ENCODE measurements at places on chromosomes 11 and 22.
A peak's percentile ranks its signal among the peaks of the same experiment; 100 is the strongest.

DNA sequence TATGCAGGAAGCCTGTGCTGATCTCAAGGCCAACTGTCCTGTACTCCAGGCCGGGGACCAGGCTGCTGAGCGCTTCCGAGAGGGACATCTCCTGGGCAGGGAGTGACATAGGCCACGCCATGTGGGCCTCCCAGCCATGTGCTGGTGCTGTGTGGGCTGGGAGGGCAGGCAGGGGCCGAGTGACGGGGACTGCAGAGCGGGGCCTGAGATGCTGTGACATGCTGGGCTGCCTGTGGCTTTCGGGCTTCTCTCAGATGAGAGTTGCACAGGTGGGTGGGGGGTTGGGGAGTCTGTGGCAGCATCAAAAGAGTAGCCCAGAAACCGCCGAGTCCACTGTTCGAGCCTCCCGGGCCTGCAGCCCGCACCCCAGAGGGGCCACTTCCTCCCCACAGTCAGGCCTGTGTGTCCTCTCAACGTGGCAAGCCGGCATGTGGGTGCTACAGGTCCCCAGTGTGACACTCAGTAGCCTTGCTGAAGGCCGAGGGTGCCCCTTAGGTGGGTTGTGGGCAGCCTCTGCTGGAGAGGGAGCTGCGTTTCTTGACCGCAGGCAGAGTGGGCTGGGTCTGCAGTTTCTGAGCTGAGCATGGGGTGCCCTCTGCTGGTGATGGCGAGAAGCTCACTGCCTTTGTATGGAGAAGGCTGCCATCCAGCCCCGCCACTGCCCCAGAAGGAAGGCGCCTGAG lies 101.2 kb downstream of the BCR start:
- DNase-seq, result peak; percentile 55

DNA sequence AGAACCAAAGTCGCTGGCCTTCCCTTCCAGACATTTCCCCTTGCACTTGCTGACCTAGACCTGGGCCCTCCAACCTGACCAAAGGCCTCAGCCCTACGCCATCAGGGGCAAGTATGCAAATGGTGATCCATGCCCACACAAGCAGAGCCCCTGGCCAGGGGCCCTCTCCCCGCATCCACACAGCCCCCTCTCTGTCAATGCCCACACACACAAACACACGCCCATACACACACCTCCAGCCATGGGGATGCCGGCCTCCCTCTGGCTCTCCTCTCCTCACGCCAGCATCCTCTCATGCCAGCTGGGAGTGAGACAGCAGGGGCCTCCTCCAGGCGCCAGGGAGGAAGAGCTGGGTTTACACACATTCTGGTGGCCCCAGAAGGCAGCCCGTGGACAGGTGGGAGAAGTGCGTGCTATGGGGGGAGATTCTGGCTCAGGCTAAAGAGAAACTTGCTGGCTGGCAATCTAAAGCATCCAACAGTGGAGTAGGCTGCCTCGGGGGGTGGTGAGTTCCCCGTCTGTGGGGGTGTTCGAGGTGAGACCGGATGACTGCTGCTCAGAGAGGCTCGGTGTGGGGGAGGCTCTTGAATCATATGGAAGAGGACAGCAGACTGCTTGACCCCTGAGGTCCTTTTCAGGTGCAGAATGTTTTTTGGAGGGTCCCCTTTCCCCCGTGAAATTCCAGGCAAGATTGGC lies 4.8 kb downstream of the NRXN2 start:
- no peak for DNase-seq

DNA sequence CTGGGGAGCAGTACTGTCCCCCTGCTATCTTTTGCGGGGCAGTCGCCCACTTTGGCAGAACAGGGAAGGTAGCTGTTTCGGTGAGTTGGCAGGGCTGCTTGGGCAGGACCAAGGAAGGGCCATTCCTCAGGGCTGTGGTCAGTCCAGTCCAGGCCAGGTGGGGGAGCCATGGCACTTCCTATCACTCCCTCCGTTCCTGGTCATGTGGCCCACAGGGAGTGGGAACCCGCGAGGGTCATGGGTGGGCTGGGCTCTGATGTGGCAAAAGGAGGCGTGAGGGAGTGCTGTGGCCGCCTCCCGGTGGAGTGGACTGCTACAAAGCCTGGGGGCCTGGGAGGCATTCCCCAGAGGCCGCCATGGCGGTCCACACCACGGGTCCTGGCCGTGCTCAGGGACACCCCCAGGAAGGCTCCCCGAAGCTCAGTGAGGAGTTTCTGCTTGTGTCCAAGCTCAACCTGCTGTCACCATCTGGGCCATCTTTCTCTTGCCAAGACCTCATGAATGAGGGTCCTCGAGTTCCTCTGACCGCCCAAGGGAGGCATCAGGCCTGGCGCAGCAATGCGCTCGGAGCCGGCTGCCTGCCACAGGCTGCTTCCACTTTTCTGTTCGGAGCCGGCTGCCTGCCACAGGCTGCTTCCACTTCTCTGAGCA lies 11.9 kb downstream of the CHID1 start:
- DNase-seq, result no peak

GRCh38 chr11:110455718-110456117 lies 26.0 kb downstream of the FDX1 start:
- no peak for DNase-seq

GRCh38 chr11:79493555-79494171 lies 52.8 kb upstream of the TENM4 start:
- DNase-seq, result peak; percentile 18

DNA sequence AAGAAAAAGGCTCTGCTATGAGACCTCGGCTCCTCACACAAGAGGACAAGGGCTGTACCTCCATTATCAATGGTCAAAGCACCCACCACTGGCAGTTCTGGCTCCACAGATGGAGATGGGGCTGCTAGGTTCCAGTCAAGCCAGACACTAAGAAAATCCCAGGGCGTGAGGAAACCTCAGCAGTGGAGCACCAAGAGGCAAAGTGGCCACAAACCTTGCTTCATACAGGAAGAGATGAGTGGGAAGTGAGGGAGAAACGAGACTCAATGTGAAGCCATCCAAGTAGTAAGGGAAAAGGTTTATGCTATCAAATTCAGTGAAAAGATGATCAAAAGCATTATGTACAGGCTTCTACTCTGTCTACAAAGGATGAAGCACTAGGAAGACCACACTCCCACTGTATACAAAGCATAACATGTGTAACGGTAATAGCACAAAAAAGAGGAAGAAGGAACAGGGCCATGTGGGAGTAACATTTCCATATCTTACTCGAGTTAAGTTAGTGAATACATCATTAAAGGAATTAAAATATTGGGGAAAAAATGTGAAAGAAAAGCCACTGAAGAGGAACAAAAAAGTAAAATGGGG lies 27.0 kb downstream of the POLDIP3 start:
- DNase-seq, result peak; percentile 78

DNA sequence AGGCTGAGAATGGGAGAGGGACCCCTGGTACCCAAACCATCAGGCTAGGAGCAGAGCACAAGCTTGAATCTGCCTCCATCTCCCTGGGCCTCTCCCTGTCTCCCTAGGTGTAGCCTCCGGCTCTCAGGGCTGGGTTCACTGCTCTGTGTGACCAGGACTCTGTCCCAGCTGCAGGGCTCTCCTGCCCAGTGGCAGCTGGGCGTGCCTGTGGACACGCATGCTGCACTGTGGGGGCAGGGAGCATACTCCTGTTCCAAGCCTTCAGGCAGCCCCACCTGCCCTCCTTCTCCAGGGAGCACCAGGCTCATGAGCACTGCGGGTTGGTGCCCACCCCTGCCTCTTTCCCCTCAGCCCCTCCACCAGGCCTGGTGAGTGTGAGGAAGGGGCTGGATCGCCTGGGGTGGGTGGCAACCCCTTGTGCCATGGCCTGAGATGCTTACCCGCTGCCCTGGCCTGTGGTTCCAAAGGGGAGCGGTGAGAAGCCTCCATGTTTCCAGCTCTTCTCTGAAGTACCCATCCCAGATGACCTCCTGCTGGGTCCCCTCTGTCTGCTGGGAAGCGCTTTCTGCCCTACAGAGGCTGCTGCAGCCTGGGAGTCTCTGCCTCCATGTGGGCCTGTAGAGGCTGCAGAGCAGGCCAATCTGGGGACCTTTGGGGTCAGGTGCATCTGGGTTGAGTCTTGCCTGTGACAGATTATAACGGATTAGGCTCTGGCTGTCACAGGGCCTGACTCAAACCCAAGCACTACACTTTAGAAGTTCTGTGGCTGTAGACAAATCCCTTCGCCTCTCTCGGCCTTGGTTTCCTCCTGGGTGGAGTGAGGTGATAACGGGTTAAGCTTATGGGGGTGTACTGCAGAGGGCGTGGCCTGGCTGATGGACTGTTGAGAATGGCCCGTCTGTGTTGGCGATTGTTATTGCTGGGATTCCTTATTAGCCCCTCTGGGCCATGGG lies 43.7 kb downstream of the WNT11 start:
- DNase-seq, result no peak

- DNase-seq, result peak; percentile 90
These were observed 7.2 kb downstream of the CRELD2 start for GRCh38 chr22:49925525-49926128.

DNA sequence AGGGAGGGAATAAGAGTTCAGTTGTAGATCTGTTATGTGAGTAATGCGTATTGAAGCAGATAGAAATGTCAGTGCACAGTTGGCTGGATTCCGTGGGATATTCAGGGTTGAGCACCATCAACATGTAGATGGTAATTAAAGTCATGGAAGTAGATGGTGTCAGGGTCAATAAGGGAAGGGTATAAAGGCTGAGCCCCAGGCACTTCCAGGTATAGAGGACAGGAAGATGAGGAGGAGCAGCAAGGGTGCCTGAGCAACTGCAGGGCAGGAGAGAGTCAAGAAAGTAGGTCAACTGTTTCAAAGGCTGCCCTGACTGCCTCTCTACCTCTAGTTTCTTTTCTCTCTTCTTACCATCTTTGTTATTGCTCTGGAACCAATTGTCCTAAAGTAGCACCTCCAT lies 85.9 kb downstream of the MICAL2 start:
- no peak for DNase-seq

DNA sequence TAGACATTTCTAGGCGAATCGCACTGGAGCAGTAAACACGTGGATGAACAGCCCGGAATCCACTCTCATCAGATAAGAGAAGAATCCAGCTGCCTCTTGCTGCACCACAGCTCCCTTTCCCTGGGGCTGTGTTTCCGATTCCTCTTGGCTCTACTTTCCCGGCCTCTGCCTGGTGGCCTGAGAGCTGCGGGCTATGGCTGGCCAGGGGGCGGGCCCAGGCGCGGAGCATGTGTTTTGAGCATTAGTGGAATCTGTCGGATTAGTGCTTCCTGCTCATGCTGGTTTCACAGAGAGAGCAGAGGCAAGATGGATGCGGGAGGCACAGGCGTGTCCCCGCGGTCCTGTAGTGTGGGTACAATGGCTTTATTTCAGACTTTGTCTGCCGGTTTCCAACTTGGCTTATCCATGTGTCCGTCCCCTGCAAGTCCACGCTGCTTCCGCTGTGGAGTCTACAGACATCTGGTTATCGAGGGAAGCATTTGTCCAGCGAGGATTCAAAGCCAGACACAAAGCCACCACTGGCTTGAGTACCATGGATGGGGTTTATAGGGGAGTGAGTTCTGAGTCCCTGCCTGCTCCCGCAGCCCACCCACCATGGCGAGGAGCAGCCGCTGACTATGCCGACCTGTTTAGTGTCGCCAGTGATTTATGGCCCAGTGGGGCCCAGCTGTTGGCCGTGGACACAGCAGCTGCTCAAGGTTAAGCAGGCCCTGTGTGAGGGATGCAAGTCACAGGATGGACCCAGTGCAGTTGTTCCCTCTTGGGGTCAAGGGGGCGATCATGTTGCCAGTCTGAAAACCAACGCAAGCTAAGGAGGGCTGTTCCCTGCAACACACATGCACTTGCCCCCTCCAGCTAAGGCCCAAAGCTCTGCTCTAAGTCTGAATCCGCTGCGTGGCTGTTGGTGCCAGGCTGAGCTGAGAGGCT lies 43.3 kb upstream of the EP300 start:
- no peak for DNase-seq

DNA sequence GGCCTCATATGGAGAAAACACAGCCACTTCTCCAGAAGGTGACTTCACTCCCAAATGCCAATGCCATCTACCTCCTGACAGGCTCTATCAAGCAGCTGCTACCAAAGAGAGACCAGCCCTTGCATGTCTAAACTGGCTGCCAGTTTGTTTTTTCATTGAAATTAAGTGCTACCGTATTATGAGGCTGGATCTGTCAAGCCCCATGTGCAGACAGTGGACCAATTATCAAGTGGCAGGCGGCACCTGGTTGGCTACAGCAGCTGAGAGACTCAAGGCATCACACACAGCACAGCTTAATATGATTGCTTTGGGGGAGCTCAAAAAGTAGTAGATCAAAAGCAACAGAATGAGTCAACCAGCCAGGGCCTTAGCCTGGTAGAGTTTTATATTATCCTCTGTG lies 1293.0 kb upstream of the TENM4 start:
- no peak for DNase-seq

- DNase-seq, result no peak
These were observed 33.1 kb downstream of the TSPAN18 start for GRCh38 chr11:44759743-44760476.

DNA sequence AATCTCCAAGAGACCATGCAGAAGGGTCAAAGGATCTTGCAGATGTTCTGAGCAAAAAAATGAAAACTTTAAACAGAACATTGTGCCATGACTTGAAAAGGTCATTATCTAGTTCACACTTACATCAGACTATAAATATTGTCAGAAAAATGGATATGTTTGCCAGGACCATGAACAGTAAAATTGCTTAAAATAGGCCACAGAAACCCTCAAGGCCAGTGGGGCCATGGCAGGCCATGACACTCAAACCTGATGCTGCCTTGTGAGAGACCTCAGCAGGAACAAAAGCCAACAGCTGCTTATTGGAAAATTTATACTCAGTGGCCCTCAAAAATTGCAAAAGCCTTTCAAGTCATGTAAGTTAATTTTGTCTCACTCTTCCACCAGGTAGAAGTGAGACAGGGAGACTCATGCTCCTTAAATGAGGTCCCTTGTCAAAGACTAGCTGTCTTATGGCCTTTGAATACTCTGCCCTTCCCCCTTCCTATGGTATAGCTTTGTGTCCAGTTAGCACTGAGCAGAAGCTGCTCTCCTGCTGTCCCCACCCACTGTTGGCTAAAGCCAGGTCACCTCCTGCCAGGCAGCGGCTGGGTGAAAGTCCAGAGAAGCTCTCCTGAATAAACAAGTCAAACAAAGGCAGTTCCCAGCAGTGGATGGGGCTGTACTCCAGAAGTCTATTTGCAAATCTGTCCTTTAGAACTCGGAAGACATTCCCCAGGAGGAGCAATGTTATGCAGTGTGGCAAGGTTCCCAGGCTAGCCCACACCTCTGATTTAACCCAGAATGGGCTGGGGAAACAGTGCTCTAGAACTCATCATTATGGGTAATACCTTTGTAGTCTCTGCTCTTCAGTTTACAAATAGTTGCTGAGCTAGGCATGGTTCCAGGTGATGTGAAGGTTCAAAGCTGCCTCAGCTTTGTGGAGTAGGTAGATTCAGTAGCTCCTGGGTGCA lies 21.4 kb downstream of the ADM start:
- no peak for DNase-seq

GRCh38 chr22:46287873-46288751 lies 8.6 kb upstream of the GTSE1 start:
- DNase-seq, result peak; percentile 54
